ENCODE measurements at places on chromosomes 16 and 17. TPM values are rescaled to one million over a fixed set of nuclear protein-coding genes. Genes with fewer than 3 reads are reported as not detected.

The TNFSF13 gene
- total RNA-seq: 99.2 TPM

The APOBR gene
- total RNA-seq: 3.2 TPM

The CSH1 gene
- total RNA-seq: not detected

The OR1A1 gene
- total RNA-seq: not detected

The TAT gene
- total RNA-seq: not detected

Data from kidney (tissue), 22 donors.